Esophagus muscularis mucosa (tissue), 4 donors: ENCODE measurements at places on chromosomes 4 and X.

DNA sequence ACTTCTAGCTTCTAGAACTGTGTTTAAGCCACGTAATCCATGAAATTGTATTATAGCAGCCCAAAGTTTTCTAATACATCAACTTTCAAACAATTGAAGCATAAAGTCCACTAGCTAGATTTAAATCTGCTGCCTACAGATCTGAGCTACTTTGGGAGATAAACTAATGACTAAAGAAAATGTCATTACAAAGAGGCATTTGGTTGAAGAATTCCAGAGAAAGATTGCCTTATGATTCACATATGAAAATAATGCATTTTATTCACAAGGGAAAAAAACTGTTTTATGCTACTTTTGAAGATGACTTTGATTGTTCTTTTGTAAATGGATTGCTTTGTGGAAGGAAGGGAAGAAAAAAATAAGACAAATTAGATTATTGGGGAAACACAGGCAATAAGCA is 124.1 kb upstream of the SLIT2 start:
- no peak overlapping the region for H3K27ac ChIP-seq
- H3K27me3 ChIP-seq: no peaks in the 10 kb centered on the region
- H3K4me3 ChIP-seq: no peak overlapping the region

DNA sequence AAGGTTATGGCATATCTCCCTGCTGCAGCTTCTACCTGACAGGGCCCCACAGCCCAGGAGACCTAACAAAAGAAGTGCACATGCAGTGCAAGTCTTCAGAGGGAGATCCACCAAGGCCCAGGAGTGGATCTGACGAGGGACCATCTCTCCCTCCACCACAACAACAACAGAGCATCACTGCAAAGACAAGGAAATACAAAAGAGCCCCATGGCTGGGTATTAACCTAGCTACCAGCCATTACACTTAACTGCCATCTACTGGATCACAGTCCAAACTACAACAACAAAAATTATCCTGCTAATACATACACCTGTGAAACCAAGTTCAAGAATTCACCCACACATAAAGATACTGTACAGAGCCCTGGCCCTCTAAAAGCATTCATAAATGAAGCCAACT is 280.2 kb upstream of the SLC7A11 start:
- H3K4me1 ChIP-seq: no peaks in the 10 kb centered on the region
- no peak overlapping the region for H3K27ac ChIP-seq
- H3K27me3 ChIP-seq: no peaks in the 10 kb centered on the region
- no peak overlapping the region for H3K4me3 ChIP-seq
- H3K36me3 ChIP-seq: no peaks in the 10 kb centered on the region

DNA sequence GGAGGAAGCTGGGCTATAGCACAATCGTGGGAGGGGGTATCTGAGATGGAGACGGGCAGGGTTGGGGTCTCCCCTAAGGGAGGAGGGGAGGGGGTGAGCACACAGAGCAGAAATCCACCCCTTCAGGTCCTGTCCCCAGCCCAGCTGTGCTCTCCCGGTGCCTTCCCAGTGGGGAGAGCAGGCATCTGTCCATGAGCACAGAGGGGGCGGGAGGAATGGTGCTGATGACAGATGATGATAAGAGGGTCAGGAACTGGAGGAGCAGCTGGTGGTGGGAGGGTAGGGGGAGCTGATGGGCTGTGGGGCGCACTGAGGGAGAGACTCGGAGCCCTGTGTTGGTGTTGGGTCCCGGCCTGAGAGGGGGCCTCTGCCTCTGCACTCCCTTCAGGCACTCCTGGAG is 8.6 kb downstream of the ATP2B3 start:
- no peaks in the 10 kb centered on the region for H3K4me1 ChIP-seq
- H3K27ac ChIP-seq: no peak overlapping the region
- no peak overlapping the region for H3K4me3 ChIP-seq
- no peaks in the 10 kb centered on the region for H3K36me3 ChIP-seq
- DNase-seq: no peak

GRCh38 chr4:5143940-5144339 is 92.7 kb downstream of the STK32B start:
- no peaks in the 10 kb centered on the region for H3K27me3 ChIP-seq
- H3K36me3 ChIP-seq: no peaks in the 10 kb centered on the region
- no peak overlapping the region for H3K4me3 ChIP-seq
